Lung (tissue), 17 donors: ENCODE measurements at places on chromosomes 11 and 22. TPM values are rescaled to one million over a fixed set of nuclear protein-coding genes. Genes with fewer than 3 reads are reported as not detected.

GRCh38 chr11:99545616-99546015 is 524.9 kb downstream of the CNTN5 start:
- no peaks in the 10 kb centered on the region for H3K4me1 ChIP-seq
- H3K27ac ChIP-seq: no peak overlapping the region
- no peak for DNase-seq
- H3K36me3 ChIP-seq: no peaks in the 10 kb centered on the region
- H3K27me3 ChIP-seq: no peaks in the 10 kb centered on the region
- H3K4me3 ChIP-seq: no peak overlapping the region

DNA sequence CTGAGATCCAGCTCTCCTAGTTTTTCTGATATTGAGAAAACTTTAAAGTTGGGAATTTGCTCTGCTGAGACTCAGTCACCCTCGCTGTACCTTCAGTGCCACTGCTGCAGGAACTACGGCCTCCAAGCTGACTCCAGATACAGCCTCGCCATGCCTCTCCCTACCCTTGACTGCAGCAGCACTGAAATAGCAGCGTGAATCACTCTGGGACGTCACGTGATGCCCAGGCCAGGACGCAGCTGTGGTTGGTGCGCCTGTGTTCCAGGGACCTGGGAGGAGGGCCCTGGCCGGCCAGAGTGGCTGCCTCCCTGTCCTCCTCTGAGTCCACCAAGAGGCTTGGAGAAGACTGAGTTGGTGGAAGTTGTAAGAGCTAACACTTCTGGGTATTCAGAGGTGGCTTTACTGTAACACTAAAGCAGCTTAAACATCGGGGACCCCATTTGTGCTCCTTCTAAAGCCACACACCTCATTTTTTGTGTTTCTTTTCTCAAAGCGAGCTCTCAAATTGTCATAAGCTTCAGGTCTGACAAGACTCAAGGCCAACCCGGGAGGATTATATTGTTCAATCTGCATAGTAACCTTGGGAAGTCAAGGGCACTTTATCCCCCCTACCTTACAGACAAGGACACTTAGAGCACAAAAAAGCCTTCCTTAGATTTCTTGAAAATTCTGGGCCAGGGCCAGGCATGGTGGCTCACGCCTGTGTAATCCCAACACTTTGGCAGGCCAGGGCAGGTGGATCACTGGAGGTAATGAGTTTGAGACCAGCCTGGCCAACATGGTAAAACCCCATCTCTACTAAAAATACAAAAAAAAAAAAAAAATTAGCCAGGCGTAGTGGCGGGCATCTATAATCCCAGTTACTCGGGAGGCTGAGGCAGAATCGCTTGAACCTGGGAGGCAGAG is 4.2 kb upstream of the STIP1 start:
- no peaks in the 10 kb centered on the region for H3K36me3 ChIP-seq
- peak overlapping the region; percentile 61 for H3K27ac ChIP-seq
- DNase-seq: peak; percentile 90
- no peak overlapping the region for H3K4me3 ChIP-seq
- H3K27me3 ChIP-seq: no peaks in the 10 kb centered on the region

- no peak overlapping the region for H3K27ac ChIP-seq
- DNase-seq: peak; percentile 27
- peaks cover 2% of the 10 kb centered on the region for H3K36me3 ChIP-seq
- H3K4me1 ChIP-seq: peaks cover 16% of the 10 kb centered on the region
- no peaks in the 10 kb centered on the region for H3K27me3 ChIP-seq
- no peak overlapping the region for H3K4me3 ChIP-seq
These were observed 39.1 kb downstream of the MED15 start for GRCh38 chr22:20546541-20546950.

DNA sequence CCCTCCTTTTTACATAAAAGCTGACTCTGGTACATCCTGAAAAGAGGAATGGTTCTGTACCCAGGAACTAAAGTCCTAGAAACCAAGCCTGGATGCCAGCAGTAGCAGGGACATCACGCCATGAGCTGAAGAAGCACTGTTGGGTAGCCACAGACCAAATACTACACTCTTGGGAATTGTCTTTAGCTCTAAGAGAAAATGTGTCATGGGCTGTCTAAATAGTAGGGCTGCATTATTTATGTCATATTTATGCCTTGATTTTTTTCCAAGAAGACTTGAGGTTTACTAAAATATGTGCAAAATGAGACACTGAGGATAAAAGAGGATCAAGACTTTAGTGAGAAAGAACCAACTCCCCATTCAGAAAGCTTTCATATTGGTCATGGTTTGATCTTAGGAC is 213.6 kb downstream of the RAB38 start:
- H3K36me3 ChIP-seq: no peaks in the 10 kb centered on the region
- no peaks in the 10 kb centered on the region for H3K4me1 ChIP-seq
- no peaks in the 10 kb centered on the region for H3K27me3 ChIP-seq
- no peak overlapping the region for H3K27ac ChIP-seq
- no peak for DNase-seq
- no peak overlapping the region for H3K4me3 ChIP-seq

DNA sequence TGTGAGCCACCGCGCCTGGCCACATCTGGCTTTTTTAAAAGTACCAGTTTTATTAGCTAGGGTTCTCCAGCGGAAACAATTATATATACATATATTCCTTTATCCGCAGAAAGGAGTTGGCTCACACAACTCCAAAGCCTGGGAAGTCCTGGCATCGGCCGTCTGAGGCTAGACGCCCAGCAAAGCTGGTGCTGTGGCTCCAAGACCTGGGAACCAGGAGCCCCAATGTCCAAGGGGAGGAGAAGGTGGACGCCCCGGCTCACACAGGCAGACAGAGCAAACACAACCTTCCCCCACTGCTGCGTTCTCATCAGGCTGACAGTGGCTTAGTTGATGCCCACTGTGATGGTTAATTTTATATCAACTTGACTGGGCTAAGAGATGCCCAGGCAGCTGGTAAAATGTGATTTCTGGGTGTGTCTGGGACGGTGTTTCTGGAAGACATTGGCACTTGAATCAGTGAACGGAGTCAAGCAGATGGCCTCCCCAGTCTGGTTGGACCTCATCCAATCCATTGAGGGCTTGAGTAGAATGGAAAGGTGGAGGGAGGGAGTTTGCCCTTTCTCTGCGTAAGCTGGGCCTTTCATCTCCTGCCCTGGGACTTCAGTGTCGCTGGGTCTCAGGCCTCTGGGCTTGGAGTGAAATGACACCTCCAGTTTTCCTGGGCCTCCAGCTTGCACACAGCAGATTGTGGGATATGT is 904.4 kb downstream of the BRD1 start:
- H3K27me3 ChIP-seq: no peaks in the 10 kb centered on the region
- H3K27ac ChIP-seq: no peak overlapping the region

GRCh38 chr22:43206509-43207161 is 19.7 kb upstream of the TTLL12 start:
- H3K4me1 ChIP-seq: no peaks in the 10 kb centered on the region
- H3K27me3 ChIP-seq: no peaks in the 10 kb centered on the region
- no peak for DNase-seq
- H3K27ac ChIP-seq: no peak overlapping the region
- no peaks in the 10 kb centered on the region for H3K36me3 ChIP-seq

DNA sequence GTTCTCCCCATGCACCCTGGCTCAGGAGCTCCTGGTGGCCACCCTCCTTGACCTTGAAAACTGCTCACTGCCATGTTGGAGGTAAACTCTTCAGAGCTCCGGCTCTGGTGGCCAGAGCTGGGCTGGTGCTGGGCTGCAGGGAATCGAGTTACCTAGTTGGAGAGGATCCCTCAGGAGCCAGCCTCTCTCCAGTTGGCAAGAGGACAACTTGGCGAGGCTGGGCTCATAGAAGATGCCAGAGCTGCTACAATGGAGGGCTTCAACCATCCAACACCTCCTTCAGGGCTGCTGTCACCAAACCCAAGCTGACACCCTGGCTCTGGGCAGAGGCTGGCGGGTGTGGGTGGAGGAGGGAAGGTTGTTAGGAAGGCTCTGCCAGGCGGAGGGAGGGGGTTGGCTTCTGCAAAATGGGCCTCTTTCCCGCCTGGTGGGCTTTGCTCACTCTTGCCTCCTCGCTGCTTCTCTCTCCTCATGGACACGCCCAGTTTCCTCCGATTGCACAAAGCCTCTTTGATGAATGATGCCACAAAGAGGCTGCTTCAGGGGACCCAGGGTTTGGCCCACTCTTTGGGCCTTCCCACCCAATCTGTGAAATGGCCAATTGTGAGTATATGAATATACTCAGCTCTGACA is 53.1 kb downstream of the THAP12 start:
- DNase-seq: no peak
- no peak overlapping the region for H3K4me3 ChIP-seq
- no peaks in the 10 kb centered on the region for H3K27me3 ChIP-seq
- no peaks in the 10 kb centered on the region for H3K36me3 ChIP-seq
- no peak overlapping the region for H3K27ac ChIP-seq

DNA sequence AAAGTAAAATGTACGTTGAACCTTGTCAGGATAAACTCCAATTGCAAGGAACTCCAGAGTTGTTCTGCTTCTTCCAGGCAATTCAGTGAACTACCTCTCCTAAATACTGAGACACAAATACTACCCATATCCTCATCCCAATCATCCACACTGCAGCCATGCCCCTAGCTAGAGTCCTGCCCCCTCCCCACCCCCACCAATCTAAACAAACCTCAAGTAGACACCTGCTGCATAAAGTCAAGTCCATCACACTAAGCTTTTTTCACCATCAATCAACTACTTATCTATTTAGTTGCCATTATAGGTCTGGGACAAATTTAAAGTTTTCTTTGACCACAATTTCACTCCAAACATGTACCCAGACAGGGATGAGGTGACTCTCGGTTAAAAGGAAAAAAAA is 93.2 kb upstream of the APOA1 start:
- H3K27me3 ChIP-seq: no peaks in the 10 kb centered on the region
- peaks cover 4% of the 10 kb centered on the region for H3K4me1 ChIP-seq

GRCh38 chr11:35650006-35650405 is 12.6 kb upstream of the TRIM44 start:
- H3K27ac ChIP-seq: no peak overlapping the region
- no peaks in the 10 kb centered on the region for H3K4me1 ChIP-seq
- H3K4me3 ChIP-seq: no peak overlapping the region
- no peak for DNase-seq
- H3K36me3 ChIP-seq: no peaks in the 10 kb centered on the region
- no peaks in the 10 kb centered on the region for H3K27me3 ChIP-seq

DNA sequence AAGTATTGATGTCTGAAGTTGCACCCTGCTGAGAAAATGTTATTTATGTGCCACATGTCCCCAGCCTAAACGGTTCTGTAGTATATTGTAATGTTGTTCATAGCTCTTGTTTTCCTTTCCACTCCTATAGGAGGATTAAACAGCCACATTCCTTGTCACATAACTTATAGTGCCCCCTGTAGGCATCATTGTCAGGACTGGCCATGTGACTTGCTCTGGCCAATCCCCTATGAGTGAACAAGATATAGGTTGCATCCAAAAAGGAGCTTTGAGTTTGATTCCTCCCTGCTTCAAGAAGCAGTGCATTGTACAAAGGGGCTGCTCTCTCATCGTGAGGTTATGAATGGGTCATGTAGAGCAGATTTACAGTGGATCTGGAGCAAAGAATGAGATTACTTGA is 717.6 kb upstream of the ANO5 start:
- no peak overlapping the region for H3K27ac ChIP-seq
- no peaks in the 10 kb centered on the region for H3K27me3 ChIP-seq
- no peaks in the 10 kb centered on the region for H3K36me3 ChIP-seq
- H3K4me1 ChIP-seq: no peaks in the 10 kb centered on the region

GRCh38 chr22:32636884-32637283 is 162.3 kb downstream of the FBXO7 start:
- no peaks in the 10 kb centered on the region for H3K36me3 ChIP-seq
- H3K27me3 ChIP-seq: no peaks in the 10 kb centered on the region
- no peak for DNase-seq
- no peak overlapping the region for H3K27ac ChIP-seq
- H3K4me1 ChIP-seq: peaks cover 3% of the 10 kb centered on the region

DNA sequence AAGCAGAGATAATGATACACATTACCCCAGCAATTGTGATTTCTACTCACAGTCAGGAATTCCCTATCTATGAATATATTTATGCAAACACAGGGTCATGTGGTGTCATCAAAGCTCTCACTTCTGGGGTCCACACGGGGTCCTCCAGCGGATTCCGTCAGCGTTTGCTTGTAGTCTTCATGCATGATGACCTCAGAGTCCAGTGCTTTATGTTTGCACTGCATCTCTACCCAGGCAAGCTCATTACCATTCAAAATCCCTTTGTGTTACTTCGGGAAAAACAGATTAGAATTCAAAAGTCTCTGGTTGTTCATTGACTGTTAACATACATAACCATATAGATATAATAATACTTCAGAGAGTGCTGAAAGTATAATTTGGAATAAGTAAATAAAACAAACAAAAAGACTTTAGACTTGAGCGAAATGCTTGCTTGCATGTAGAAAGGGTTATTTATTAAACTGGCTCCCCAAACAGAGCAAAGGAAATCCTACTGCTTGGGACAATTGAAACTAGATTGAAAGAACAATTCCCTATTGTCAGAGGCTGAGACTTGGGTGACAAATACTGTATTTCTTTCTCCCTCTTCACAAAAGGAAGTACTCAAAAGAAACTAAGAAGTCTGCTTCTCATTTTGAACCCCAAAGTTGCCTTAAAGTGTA is 423.1 kb downstream of the ETS1 start:
- H3K27me3 ChIP-seq: no peaks in the 10 kb centered on the region
- H3K36me3 ChIP-seq: no peaks in the 10 kb centered on the region
- H3K4me1 ChIP-seq: no peaks in the 10 kb centered on the region
- H3K4me3 ChIP-seq: no peak overlapping the region
- no peak for DNase-seq

GRCh38 chr11:8330404-8330803 is 66.7 kb upstream of the LMO1 start:
- peak; percentile 51 for DNase-seq
- H3K36me3 ChIP-seq: no peaks in the 10 kb centered on the region
- H3K4me1 ChIP-seq: no peaks in the 10 kb centered on the region

DNA sequence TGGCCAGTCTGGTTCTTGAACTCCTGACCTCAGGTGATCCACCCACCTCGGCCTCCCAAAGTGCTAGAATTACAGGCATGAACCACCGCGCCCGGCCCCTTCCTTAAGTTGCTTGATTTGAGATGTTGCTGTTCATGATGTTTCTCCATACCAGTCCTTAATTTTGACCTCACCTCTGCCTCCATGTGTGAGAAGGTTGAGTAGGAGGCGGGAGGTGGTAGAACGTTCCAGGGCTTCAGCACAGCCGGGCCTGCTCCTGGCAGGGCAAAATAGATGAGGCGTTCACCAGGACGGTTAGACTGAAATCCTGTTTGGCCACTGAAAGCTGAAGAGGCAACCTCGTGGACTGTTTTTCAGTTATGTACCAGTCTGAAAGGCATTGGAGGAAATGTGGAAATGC is 48.3 kb upstream of the SYT13 start:
- H3K27me3 ChIP-seq: no peaks in the 10 kb centered on the region
- H3K4me1 ChIP-seq: peaks cover 7% of the 10 kb centered on the region
- no peak overlapping the region for H3K4me3 ChIP-seq
- no peak for DNase-seq
- no peaks in the 10 kb centered on the region for H3K36me3 ChIP-seq
- no peak overlapping the region for H3K27ac ChIP-seq

GRCh38 chr11:19281041-19281440 is 40.3 kb upstream of the E2F8 start:
- peaks cover 4% of the 10 kb centered on the region for H3K27me3 ChIP-seq
- no peaks in the 10 kb centered on the region for H3K36me3 ChIP-seq
- no peak overlapping the region for H3K4me3 ChIP-seq
- H3K27ac ChIP-seq: no peak overlapping the region
- no peaks in the 10 kb centered on the region for H3K4me1 ChIP-seq

GRCh38 chr11:27388001-27388400 is 25.0 kb upstream of the CCDC34 start:
- H3K36me3 ChIP-seq: peaks cover 5% of the 10 kb centered on the region
- peaks cover 5% of the 10 kb centered on the region for H3K27me3 ChIP-seq
- DNase-seq: no peak
- no peak overlapping the region for H3K4me3 ChIP-seq

The CRACR2B gene
- total RNA-seq: 45.1 TPM

The C1QTNF4 gene
- 1.8 TPM for total RNA-seq

The CEND1 gene
- 0.18 TPM for total RNA-seq

The MRGPRE gene
- not detected for total RNA-seq

The RFPL1 gene
- total RNA-seq: not detected

The CHRM4 gene
- not detected for total RNA-seq

The FXYD6 gene
- 70.0 TPM for total RNA-seq
